Ovary (tissue), 10 donors: ENCODE measurements at places on chromosomes 16 and 17. TPM values are rescaled to one million over a fixed set of nuclear protein-coding genes. Genes with fewer than 3 reads are reported as not detected.

GRCh38 chr17:43915559-43915958, 8.2 kb upstream of the MPP2 start:
- no peak overlapping the region for H3K27ac ChIP-seq
- H3K36me3 ChIP-seq = no peaks in the 10 kb centered on the region
- no peak for DNase-seq
- H3K4me3 ChIP-seq = no peak overlapping the region

GRCh38 chr16:20369452-20370054, 17.0 kb upstream of the UMOD start:
- no peak for DNase-seq
- H3K36me3 ChIP-seq = no peaks in the 10 kb centered on the region
- no peaks in the 10 kb centered on the region for H3K27me3 ChIP-seq

- H3K27me3 ChIP-seq = no peaks in the 10 kb centered on the region
- no peak overlapping the region for H3K4me3 ChIP-seq
- H3K36me3 ChIP-seq = no peaks in the 10 kb centered on the region
- no peak overlapping the region for H3K27ac ChIP-seq
Observed at GRCh38 chr17:1931844-1932579, 93.1 kb downstream of the RTN4RL1 start.

DNA sequence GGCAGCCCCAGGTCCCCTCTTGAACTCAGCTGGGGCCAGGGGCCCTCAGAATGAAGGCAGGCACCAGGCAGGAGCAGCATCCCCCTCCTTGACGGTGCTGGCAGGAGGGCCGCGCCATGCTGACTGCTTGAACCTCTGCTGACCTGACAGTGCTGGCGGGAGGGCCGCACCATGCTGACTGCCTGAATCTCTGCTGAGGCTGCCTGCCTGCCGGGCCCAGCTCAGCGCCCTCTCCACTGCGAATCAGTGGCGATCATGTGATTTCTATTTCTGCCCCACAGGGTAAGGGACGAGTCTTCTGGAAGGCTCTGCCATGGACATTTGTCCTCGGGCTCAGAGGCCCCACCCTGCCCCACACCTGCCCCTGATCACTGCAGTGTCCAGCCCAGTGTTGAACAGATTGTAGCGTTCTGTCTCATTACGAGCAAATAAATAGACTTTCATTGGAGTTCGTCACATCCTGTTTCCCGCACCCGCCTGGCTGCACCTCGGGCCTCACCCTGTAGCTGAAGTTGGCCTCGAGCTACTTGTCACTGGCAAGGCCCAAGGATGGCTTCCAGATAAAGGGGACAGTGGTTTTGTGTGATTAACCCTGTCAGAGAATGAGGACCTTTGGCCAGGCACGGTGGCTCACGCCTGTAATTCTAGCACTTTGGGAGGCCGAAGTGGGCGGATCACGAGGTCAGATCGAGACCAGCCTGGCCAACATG, 8.6 kb downstream of the C16orf90 start:
- H3K27ac ChIP-seq = no peak overlapping the region
- H3K36me3 ChIP-seq = no peaks in the 10 kb centered on the region

DNA sequence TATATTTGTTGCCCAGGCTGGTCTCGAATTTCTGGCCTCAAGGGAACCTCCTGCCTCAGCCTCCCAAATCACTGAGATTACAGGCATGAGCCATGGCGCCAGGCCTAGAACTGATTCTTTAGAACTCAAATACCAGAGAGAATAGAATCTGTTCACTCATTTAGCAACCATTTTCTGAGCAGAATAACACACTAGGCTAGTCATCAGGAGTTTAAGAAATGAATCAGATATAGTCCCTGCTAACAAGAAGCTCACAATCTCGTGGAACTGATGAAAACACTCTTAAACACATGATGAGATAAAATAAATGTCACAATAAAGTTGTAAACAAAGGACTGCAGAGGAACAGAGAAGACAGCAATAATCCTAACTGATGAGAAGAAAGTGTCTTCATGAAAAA, 55.8 kb upstream of the ADCY9 start:
- no peaks in the 10 kb centered on the region for H3K4me1 ChIP-seq
- H3K27me3 ChIP-seq = no peaks in the 10 kb centered on the region
- H3K4me3 ChIP-seq = no peak overlapping the region
- no peak for DNase-seq
- H3K36me3 ChIP-seq = no peaks in the 10 kb centered on the region

DNA sequence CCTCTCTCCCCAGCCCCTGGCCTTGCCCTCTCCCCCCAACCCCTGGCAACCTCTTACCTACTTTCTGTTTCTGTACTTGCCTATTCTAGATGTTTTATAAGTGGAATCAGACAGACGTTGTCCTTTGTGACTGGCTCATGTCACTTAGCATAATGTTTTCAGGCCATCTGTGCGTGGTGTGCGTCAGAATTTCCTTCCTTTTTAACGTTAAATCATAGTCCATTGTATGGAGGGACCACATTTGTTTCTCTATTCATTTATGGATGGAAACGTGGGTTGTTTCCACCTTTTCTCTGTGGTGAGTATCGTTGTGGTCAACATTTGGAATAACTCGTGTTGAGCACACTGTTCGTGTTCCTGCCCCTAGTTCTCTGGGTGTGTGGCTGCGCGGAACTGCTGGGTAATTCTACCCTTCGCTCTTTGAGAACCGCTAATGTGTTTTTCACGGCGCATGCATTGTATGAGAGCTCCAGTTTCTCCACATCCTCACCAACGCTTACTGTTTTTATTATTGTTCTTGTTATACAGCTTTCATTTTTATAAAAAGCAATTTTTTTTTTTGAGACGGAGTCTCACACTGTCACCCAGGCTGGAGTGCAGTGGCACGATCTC, 26.3 kb downstream of the ACTG1 start:
- no peak overlapping the region for H3K4me3 ChIP-seq
- H3K4me1 ChIP-seq = peaks cover 5% of the 10 kb centered on the region
- DNase-seq = no peak
- no peak overlapping the region for H3K27ac ChIP-seq
- no peaks in the 10 kb centered on the region for H3K36me3 ChIP-seq
- H3K27me3 ChIP-seq = no peaks in the 10 kb centered on the region

DNA sequence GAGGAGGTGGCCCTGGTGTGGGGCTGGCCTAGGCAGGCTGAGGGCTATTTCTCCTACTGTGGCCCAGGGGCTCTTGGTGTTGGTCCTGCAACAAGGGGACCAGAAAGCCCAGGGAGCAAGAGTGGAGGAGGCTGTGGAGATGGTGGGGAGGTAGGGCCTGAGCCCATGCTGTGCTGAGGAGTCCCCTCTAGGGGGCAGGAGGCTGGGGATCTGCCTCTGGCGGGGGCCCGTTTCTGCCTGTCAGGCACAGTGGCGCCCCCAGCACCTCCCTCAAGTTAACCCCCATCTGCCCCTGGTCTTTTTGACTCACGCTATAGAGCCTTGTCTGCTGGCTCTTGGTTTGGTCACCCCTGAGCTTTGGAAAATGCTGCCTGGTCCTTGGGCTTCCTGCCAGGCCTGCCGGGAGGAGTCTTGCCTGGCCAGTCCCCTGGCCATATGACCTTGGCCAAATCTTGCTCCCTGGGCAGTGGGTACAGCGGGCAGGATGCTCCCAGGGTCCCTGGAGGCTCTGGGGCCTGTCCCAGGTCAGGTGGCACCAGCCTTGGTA, 5.9 kb downstream of the BAIAP2 start:
- H3K4me3 ChIP-seq = no peak overlapping the region
- peaks cover 39% of the 10 kb centered on the region for H3K4me1 ChIP-seq
- peak; percentile 65 for DNase-seq
- no peaks in the 10 kb centered on the region for H3K27me3 ChIP-seq
- H3K36me3 ChIP-seq = no peaks in the 10 kb centered on the region

DNA sequence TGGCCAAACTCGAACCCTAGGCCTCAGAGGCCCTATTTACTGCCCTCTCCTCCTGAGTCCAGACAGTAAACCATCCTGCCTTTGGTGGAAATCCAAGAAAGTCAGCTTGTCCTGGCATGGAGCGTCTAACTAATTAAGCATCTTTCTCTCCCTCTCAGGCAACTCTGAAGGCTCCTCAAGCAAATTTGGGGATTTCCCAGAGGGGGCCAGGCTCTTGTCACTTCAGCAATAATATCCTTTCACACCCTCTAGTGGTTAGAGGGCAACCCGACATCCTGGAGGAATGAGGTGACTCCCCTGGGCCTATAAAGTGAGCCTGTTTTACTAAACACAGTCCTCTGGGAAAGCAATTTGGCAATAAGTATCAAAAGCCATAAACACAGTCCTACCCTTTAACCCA, 60.4 kb downstream of the NOG start:
- no peaks in the 10 kb centered on the region for H3K4me1 ChIP-seq
- no peak overlapping the region for H3K4me3 ChIP-seq
- no peaks in the 10 kb centered on the region for H3K36me3 ChIP-seq

DNA sequence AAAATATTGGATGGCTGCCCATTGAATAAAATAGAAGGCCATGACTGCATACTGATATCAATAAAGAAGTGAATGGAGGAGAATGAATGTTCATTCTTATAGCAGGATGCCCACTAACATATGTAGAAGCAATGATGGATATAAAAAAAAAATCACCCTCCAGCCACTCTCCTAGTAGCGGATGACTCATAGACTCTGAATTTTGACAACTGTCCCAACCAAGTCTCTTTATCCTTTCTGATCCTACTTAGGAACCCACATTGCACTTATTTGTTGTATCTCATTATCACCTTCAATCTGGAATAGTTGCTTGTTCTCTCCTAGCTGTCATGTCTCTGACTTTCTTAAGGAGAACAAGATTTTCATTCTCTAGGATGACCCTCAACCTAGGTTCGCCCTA, 429.9 kb downstream of the HS3ST3B1 start:
- no peak overlapping the region for H3K4me3 ChIP-seq
- no peak for DNase-seq
- H3K27me3 ChIP-seq = no peaks in the 10 kb centered on the region
- no peak overlapping the region for H3K27ac ChIP-seq

- H3K27ac ChIP-seq = no peak overlapping the region
- no peaks in the 10 kb centered on the region for H3K36me3 ChIP-seq
- no peaks in the 10 kb centered on the region for H3K4me1 ChIP-seq
- DNase-seq = no peak
- H3K27me3 ChIP-seq = no peaks in the 10 kb centered on the region
- H3K4me3 ChIP-seq = no peak overlapping the region
Observed at GRCh38 chr16:73083271-73083670, 35.3 kb upstream of the ZFHX3 start.

DNA sequence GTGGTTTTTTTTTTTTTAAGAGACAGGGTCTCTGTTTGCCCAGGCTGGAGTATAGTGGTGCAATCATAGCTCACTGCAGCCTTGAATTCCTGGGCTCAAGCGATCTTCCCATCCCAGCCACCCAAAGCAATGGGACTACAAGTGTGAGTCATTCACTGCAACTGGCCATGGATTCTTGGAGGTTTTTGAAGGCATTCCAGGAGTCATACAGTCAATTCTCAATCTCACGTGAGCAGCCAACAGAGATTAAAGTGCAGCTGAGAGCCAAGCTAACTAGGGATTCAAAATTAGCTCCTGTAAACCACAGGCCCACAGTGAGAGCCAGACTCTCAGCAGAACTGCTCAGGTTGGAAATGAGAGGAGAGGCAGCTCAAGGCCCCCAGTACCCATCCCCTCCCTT, 30.2 kb downstream of the XPO6 start:
- H3K36me3 ChIP-seq = no peaks in the 10 kb centered on the region
- H3K4me3 ChIP-seq = no peak overlapping the region
- no peak overlapping the region for H3K27ac ChIP-seq
- H3K27me3 ChIP-seq = no peaks in the 10 kb centered on the region
- DNase-seq = no peak

DNA sequence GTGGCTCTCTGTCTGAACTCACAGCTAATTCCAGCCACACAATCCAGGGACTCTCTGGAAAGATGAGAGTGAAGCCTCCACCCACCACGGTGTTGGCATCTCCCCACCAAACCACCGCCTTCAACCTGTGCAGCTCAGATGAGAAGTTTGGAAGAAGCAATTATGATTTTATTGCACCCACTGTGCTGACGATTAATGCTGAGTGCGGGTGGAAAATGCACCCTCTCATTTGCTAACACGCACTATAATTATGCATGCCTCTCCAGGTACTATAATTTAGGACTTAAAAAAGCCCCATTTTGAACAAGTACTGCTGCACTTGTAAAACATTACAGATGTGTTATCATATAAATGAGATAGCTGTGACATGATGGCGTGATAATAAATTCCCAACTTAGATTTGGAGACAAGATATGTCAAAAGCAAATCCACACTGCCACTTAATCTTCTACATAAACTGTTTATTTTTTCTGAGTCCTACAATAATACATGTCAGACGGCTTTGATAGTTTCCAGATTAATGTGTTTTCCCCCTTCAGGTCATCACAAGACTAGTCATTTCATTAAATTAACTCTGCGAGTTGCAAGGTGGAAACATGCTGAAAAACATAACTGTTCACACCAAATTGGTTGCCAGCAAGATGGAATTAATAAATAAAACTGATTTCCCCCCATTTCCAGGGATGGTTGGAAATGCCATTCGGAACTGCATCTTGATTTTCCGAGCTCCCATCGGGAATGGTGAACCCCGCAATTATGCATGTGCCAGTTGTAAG, 466.5 kb upstream of the MAF start:
- DNase-seq = no peak
- no peak overlapping the region for H3K4me3 ChIP-seq
- no peaks in the 10 kb centered on the region for H3K36me3 ChIP-seq
- H3K27ac ChIP-seq = no peak overlapping the region

DNA sequence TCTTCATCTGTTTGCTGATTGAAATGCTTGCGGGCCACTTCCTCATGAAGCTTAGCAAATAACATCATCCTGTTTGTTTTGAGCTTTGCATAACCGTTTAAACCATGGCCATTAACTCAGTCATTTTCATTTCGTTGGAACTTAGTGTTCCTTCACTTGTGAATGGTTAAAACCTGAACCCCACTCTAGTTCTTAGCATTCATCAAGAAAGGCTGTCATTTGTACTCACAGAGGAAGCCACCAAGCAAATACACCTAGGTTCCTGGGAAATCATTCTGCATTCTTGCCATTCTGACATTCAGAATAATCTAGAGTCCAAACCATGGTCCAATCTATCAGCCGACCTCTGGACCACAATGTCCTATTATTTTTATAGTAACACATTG, 8.4 kb upstream of the TAT start:
- no peak overlapping the region for H3K27ac ChIP-seq
- no peak for DNase-seq
- no peaks in the 10 kb centered on the region for H3K27me3 ChIP-seq

- H3K4me3 ChIP-seq = no peak overlapping the region
- H3K27me3 ChIP-seq = no peaks in the 10 kb centered on the region
- no peak for DNase-seq
Observed at GRCh38 chr17:45087504-45087975, 26.4 kb downstream of the NMT1 start.

The WFDC1 gene
- 2.9 TPM for total RNA-seq

The KRT34 gene
- total RNA-seq = not detected

The AGRP gene
- total RNA-seq = not detected

The AHSP gene
- total RNA-seq = not detected

The TEKT5 gene
- total RNA-seq = 0.59 TPM

The XYLT1 gene
- 8.2 TPM for total RNA-seq

The ZSWIM7 gene
- 14.4 TPM for total RNA-seq

The OSGIN1 gene
- total RNA-seq = 2.0 TPM

The UBE2Z gene
- 58.2 TPM for total RNA-seq

The ZNF646 gene
- 16.3 TPM for total RNA-seq

The ZFP90 gene
- 29.8 TPM for total RNA-seq

The TMEM114 gene
- not detected for total RNA-seq

The GCGR gene
- total RNA-seq = not detected
